ENCODE measurements at places on chromosomes 7 and 10.

- DNase-seq: no peak
These were observed 47.2 kb downstream of the CAMK1D start for GRCh38 chr10:12396567-12396966.

- no peak for DNase-seq
These were observed 4.6 kb downstream of the DENND11 start for GRCh38 chr7:141697211-141697871.

DNA sequence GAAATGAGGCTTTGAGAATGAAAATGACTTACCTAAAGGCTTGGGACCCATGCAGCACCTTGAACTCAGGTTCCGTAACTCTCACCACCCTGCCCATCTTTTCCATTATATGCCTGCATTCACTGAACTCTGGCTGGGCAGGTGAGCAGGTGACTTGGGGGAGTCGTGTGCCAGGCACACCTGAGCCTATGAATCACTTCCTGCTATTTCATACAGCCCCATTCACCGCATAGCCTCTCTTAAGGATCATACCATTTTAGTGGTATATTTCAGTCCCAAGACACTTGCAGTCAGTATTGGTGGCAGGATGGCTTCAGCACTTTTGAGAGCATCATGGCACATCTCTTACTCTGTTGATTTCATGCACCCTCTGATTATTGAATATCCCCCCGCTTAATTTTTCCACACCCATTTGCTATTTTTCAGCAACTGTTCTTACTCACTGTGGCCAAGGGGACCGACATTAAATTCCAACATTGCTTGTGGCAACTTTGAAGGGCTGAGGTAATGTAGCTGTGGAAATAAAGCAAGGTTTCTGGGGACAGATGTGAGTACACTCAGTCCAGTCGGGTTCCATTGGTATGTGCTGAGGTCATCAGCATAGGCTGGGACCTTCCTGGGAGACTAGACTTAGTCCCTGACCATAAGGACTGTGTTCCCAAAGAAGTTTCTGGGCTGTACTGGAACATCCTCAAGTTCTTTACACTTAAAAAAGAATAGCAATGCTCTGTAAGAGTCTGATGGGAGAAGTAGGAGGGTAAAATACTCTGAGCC lies 39.8 kb upstream of the ZNF438 start:
- DNase-seq: no peak

GRCh38 chr7:11336432-11336831 lies 362.8 kb downstream of the PHF14 start:
- DNase-seq: no peak

GRCh38 chr7:5689716-5690115 lies 91.7 kb downstream of the RNF216 start:
- DNase-seq: no peak

DNA sequence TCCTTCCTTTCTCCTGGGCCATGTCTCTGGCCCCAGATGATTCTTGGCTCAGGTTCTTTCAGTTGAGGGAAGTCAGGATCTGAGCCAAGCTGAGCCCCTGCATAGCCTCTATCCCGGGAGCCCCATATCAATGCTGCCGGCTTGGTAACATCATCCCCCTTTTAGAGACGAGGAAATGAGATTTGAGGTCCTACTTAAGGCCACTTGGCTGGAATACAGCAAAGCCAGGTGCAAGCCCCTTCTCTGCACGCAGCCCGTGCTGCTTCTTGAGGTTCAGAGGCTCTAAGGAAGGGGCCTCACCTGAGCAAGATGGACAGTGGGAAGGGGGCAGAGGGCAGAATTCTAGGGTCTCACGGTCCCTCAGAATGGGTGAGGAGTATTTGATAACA lies 2.4 kb upstream of the IRF5 start:
- DNase-seq: no peak

- no peak for DNase-seq
These were observed 49.9 kb upstream of the CD36 start for GRCh38 chr7:80588591-80588990.

DNA sequence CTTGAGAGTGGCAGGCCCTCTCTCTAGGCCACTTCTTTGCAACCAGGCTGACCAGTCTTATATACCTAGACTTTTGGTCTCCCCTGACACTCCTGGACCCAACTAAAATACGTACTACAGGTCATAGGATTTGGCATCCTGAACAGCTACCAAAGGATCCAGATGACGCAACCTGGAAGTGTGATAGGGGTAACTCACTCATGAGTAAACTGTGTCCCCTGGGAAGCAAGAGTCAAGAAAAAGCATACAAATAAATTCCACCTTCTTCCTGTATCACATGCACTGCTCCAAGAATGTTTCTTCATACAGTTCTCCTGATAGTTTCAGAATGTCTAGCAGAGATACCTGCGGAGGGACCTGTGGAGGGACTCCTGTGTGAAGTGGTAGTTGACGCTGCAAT lies 172.3 kb downstream of the MDFIC start:
- DNase-seq: no peak

DNA sequence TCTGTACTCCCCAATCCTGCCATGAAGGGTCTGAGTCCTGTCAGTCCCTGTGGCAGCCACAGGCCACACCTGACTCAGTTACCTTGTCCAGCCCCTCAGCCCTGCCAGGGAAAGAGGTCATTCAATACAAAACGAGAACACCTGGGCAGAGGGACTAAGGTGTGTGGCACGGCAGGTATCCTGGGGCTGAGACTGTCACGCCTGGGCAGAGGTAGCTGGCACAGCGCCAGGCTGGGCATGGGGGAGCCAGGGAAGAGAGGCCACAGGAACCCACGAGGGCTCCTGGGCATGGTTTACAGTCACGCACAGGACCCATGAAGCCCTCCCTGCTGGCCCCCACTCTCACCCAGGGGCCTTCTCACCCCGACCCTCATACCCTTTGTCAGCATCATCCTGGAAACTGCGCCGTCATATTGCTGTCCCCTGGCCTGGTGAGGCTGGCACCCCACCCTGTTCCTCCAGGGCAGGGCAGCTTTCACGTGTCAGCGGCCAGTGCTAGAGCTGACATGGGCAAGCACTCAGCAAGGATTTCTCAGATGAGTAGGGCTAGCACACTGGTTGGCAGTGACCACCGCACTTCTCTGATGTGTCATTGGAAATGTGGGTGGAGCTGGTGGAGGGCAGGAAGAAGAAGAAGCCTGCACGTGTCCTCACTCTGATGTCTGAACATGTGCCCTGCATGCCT lies 42.7 kb downstream of the LRRC18 start:
- no peak for DNase-seq

- no peak for DNase-seq
These were observed 7.3 kb downstream of the FGFBP3 start for GRCh38 chr10:91901784-91902677.

GRCh38 chr7:3922175-3922635 lies 621.2 kb downstream of the SDK1 start:
- DNase-seq: peak; percentile 11

DNA sequence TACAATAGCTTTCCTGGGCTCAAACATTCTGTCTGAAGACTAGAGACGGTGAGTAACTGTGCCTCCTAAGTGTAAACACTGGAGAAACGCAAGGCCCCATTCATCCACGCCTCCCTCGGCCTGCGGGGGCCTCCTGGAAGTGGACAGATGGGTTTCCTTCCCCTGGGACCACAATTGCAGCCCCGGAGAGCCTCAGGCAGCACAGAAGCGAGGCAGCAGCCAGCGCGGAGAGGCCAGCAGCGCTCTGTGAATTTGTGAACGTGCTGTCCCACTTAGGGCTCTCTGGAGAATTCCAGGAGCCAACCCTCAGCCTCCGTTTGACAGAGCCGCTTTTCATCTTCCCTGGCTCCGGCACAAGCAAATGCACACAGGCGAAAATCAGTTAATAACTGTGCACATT lies 23.2 kb upstream of the CALN1 start:
- DNase-seq: no peak

- DNase-seq: peak; percentile 36
These were observed 150.4 kb downstream of the SFMBT2 start for GRCh38 chr10:7260412-7260900.

All from MM.1S (cell line).